Frontal cortex (tissue), 4 donors: ENCODE measurements at places on chromosomes 4 and X.

DNA sequence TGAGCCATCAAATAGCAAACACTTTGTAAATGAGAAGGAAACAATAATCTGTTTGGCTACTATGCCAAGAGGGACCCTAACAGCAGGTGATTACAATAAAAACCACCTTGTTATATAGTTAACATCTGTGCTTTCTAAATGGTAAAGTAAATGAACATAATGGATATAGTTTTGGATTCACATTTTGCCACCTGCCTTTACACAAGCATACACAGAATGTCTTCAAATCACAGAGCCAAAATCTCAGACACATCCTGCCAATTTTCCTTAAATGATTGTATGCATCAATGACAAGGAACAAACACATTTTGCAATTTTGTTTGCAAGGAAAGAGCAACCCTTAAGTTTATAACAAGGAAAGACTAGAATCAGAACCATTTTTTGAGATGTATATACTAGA, 334.2 kb downstream of the FSTL5 start:
- no peak for DNase-seq

- peak; percentile 60 for DNase-seq
These were observed 11.8 kb upstream of the MAN2B2 start for GRCh38 chr4:6562931-6563901.

GRCh38 chr4:99572527-99573240, 1.9 kb upstream of the MTTP start:
- no peak for DNase-seq

- DNase-seq, result no peak
These were observed 111.7 kb upstream of the PDHA2 start for GRCh38 chr4:95728145-95728544.

- DNase-seq, result no peak
These were observed 23.7 kb downstream of the FAM114A1 start for GRCh38 chr4:38891051-38891983.

GRCh38 chr4:138727731-138728130, 287.9 kb upstream of the NOCT start:
- DNase-seq, result no peak

DNA sequence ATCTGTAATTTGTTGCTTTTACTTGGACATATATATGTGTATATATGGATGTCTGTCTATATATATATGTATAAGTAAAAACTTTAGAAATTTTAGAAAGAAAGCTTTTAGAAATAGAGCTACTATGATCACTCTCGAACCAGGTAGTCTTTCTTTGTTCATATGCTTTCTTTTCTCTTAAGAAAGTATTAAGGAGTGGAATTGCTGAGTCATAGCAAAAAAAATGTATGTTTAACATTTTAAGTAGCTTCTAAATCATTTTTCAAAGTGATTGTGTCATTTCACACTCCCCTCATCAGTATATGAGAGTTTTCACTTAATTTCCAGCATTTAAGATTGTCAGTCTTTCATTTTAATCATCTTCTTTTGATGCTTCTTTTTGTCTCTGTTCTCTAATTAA, 447.9 kb upstream of the TECRL start:
- no peak for DNase-seq

DNA sequence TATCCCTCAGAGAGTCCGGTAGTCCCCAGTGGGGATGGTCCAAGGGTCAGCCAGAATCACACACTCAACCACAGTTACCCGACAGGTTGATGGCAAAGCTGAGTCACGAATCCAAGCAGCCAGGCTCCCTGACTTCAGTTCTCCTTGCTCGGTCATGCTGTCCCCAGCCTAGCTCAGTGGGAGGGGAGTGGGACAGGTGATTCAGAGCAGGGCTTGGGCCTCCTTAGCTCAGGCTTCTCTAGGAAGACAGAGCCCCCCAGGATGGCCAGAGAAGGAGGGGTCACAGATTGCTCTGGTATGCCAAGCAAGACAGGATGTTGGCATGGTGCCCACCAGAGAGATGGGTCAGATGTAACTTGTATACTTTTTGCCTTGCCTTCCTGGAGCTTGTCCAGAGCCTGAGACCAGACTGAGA, 66.5 kb downstream of the EFNB1 start:
- no peak for DNase-seq

DNA sequence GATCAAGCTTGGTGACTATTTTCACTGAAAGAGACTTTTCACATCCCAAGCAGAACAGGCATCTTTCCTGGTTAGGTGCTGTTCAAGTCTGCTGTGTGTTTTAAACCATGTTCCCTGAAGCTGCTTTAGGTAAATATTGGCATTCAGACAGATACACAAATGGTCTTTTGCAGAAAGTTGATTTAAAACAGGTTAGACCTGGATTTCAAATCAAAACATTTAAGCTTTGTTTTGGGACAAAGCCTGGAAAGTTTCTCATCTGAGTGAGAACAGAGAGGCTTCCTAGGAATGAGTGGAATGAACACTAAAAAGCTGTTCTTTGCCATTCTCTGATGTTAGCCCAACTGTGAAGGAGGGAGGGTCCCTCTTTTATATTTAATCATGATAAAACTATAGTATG, 10.1 kb downstream of the ANXA3 start:
- DNase-seq, result no peak

DNA sequence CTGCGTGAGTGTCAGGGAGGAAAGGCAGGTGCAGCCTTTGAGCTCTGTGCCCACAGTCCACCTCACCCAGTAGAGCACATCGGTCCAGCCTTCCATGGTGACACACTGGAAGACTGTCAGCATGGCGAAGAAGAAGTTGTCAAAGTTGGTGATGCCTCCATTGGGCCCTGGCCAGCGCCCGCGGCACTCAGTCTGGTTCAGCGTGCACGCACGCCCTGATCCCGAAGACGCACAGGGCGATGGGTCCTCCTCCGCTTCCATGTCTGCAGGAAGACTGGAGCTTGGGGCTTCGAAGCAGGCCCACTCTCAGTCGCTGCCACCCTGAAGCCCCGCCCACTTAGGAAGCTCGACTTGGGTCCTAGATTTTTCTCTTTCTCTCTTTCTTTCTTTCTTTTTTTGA, 5.0 kb downstream of the CACNA1F start:
- no peak for DNase-seq

- DNase-seq, result no peak
These were observed 9.2 kb downstream of the HOPX start for GRCh38 chr4:56671860-56672259.

DNA sequence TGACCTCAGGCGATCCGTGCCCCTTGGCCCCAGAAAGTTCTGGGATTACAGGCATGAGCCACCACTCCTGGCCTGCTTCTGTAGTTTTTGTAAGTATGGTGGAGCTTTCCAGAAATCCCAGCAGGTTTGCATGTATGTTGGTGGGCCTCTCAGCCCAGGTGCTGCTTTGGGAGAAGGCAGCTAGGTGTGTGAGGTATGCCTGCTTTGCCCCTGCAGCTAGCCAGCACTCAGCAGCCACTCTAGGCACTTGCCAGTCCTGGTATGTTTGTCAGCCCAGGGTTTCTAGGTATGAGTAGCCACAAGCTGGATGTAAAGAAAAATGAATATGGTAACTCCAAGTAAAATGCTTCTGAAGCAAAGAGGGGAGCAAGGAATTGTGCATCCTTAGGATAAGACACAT, 8.9 kb downstream of the SNX25 start:
- DNase-seq, result no peak

DNA sequence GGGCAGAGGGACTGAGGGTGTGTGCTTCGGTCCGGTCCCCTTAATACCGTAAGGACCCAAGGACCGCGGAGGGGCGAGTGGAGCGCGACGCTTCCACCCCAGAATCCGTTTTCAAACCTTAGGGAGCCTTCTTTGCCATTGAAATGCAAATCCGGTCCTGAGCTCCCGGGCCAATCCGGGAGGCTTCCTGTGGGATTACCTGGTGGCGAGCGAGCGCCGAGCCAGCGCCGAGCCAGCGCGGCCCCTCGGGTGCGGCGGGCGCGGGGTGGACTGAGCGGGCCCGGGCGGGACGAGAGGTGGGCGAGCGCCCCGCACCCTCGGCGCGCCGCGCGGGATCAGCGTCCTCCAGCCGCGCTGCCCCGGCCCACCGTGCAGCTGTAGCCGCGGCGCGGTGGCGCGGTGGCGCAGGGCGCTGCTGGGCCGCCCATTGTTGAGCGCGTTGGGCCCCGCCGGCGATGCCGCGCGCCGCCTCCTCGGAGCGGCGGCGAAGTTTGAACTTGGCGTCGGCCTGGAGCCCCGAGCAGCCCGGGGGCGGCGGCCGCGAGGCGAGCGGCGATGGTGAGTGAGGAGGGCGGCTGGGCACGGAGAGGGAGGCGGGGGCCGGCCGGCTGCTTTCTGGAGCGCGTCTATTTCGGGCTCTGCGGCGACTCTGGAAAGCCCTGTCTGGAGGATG, 208.7 kb downstream of the SOWAHB start:
- DNase-seq, result peak; percentile 34

DNA sequence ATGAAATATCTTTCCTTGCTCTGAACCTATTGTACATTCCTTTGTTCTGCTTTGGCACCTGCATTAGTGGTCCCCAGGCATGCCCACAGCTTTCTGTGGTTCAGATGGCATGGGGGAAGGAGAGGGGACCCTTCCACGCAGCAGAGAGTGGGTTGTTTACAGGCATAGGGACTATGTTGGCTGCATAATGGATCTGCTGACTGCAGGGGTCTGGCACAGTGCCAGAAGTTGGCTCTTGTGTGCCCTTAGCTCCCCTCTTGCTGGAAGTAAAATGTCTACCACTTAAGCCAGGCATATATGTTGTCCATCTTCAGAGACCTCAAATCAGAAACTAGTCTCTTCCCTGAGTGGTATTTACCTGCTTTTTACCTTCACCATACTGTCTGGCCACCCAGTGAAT, 651.9 kb upstream of the PCDH7 start:
- no peak for DNase-seq

DNA sequence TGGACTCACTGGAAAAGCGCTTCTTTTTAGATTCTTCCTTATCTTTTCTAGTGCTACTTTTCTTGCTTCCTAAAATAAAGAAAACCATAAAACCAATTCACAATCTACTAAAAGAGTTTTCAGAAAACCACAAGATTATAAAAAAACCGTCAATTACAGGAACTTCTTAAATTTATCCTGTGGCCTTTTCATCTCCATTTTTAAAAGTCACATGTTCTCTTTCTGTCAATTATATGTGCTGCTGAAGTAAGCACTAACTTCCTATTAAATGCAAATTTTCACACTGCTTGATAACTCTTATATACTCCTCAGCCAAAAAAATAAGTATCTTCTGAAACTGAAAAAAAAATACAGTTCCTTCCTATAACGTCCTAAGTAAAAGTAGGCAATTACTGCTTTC, 32.8 kb downstream of the CENPC start:
- no peak for DNase-seq

- DNase-seq, result no peak
These were observed 13.3 kb upstream of the CENPU start for GRCh38 chr4:184747034-184747830.

- DNase-seq, result no peak
These were observed 83.4 kb upstream of the NKX1-1 start for GRCh38 chr4:1489639-1489995.

GRCh38 chrX:97551821-97552220, 668.1 kb downstream of the RPA4 start:
- no peak for DNase-seq

DNA sequence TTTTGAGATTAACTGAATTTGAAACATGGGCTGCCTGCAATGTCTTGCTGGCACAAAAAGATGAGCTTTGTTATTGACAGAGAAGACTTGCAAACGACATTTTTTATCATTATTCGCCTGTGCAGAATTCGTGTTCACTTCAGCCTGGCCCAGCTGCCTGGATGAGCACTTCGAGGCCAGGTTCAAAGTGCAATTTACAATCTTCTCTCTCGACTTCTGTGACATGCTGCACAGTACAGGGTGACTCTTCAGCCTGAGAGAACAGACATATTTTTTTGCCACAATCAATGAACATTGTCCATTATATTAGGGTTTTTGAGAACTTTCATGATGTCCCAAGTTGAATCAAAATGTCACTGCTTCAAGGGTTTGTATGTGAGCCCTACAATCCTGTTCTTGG, 616.5 kb downstream of the SMARCA1 start:
- no peak for DNase-seq

GRCh38 chr4:108060164-108060563, 70.5 kb downstream of the HADH start:
- DNase-seq, result peak; percentile 55

DNA sequence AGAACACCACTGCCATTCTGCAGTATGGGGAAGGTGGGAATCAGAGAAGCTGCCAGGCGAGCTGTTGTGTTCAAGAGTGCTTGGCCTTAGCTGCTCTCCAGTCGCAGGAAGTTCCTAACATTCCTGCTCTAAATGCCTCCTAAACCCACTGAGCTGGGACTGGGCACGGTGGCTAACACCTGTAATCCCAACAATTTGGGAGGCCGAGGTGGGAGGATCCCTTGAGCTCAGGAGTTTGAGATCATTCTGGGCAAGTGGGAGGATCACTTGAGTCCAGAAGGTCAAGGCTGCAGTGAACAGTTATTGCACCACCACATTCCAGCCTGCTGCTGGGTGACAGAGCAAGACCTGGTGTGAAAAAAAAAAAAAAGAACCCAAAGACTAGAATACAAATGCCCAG, 690.3 kb upstream of the FAM241A start:
- no peak for DNase-seq
